MM.1S (cell line): ENCODE measurements at places on chromosomes 5 and 9.

DNA sequence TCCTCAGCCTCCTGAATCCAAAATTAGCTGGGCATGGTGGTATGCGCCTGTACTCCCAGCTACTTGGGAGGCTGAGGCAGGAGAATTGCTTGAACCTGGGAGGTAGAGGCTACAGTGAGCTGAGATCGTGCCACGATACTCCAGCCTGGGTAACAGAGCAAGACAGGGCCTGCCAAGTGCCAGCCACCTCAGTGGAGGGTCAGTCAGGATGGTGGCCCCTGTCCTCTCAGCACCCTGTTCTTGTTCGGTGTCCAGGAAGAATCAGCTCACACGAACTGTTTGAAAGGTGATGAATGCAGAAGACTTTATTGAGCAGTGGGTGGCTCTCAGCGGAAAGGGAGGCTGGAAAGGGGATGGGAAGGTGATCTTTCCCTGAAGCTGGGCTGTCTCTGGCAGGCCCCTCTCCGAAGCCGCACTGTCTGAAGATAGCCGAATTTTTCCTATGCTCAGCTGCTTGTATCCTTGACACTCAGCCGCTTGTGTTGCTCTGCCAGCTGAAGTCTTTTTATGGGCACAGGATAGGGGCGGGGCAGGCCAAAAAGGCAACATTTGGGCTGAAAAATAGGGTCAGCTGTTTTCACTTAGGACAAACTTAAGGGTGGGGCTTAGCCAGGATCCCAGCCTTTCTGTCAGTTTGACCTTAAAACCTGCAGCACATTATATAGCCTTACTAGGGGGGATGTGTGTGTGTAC lies 50.9 kb downstream of the UBE2R2 start:
- H3K4me3 ChIP-seq: no peak overlapping the region
- no peaks in the 10 kb centered on the region for H3K27me3 ChIP-seq
- no peak overlapping the region for H3K27ac ChIP-seq
- H3K36me3 ChIP-seq: no peaks in the 10 kb centered on the region
- H3K4me1 ChIP-seq: no peaks in the 10 kb centered on the region

DNA sequence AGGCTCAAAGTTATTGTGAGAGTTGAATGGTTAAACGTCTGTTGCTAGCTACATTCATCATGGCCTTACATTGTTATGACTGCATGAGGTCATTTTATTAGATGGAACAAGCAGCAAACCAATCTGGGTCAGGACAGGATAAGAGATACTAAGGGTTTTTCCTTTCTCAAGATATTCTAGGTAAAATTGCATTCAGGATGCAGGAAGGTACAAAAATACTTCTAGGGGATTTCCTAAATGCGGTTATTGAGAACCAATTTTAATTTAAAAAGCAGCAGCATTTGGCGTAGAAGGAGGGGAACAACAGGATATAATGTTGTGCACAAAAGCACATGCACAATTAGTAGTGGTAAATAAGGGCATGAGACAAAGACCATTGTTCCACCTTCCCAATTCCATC lies 39.2 kb upstream of the LURAP1L start:
- peaks cover 10% of the 10 kb centered on the region for H3K4me1 ChIP-seq
- DNase-seq: peak; percentile 53
- H3K4me3 ChIP-seq: no peak overlapping the region
- no peaks in the 10 kb centered on the region for H3K27me3 ChIP-seq
- peak overlapping the region; percentile 42; the same call in 1 of the 2 replicates for H3K27ac ChIP-seq

- no peaks in the 10 kb centered on the region for H3K36me3 ChIP-seq
- DNase-seq: no peak
- H3K27ac ChIP-seq: no peak overlapping the region
- no peaks in the 10 kb centered on the region for H3K27me3 ChIP-seq
- peaks cover 17% of the 10 kb centered on the region for H3K4me1 ChIP-seq
Measured at GRCh38 chr5:178234121-178234749, 1.6 kb upstream of the PHYKPL start.

DNA sequence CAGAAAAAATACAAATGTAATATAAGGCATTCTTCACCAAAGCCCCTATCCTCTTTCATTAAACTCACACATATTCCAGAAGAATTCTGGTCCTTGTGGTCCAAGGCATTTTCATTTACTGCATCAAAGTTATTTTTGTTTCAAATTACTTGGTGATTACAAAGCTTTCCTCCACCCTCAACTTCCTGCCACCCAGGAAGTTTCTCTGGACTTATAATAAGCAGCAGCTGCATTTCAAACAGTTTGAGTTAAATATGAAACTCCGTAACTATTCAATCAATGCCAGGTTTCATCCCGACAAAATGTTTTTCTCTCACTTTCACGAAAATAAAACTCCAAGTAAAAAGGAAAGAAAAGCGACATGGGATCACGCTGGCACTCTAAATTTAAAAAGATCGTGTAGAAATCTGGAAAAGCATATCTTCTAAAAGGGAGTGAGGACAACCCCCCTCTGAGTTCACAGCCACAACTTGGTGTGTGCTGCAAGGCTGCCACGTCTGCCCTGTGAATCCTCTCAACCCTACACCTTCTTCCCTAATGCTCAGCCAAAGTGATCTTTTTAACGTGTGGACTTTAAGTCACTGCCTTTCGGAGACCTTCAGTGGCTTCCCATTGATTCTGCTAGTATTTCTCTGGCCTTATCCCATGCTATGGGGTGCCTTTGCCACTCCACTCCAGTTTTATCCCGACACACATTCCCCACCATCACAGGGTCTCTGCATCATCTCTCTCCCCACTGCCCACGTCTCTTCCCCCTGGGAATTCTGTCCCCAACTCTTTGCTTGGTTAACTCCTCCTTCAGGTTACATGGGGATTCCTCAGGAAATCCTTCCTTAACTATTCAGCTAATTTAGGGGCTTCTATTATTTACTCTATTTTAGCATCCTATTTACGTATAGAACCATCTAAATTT lies 91.1 kb upstream of the CER1 start:
- H3K36me3 ChIP-seq: no peaks in the 10 kb centered on the region
- no peaks in the 10 kb centered on the region for H3K27me3 ChIP-seq
- H3K27ac ChIP-seq: no peak overlapping the region

DNA sequence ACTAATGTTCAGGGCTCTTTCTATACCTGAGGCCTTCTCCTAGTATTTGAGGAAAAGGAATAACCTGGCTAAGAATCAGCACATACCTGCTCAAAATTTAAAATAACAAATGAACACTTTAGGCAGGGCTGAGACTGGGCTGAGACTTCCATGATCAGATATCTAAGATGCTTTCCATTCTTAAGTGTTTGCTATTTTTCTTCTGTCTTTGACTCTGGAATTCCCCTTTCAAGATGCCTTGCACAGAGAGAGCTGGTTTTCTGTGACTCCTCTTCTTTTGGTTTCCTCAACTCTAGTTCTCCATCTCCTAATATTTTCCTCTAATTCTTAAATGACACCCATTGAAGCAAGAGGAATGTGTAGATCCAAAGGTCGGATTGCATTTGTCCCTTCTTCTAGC lies 61.1 kb downstream of the DPYSL3 start:
- no peak overlapping the region for H3K4me3 ChIP-seq
- H3K36me3 ChIP-seq: no peaks in the 10 kb centered on the region
- H3K27ac ChIP-seq: no peak overlapping the region
- no peaks in the 10 kb centered on the region for H3K27me3 ChIP-seq
- H3K4me1 ChIP-seq: no peaks in the 10 kb centered on the region

GRCh38 chr5:111095982-111096381 lies 3.8 kb downstream of the WDR36 start:
- H3K4me1 ChIP-seq: peaks cover 9% of the 10 kb centered on the region
- 0 out of 2 replicates have a peak, but pooled peaks cover 8% of the 10 kb centered on the region for H3K36me3 ChIP-seq
- no peak for DNase-seq
- H3K27ac ChIP-seq: no peak overlapping the region
- H3K27me3 ChIP-seq: no peaks in the 10 kb centered on the region

DNA sequence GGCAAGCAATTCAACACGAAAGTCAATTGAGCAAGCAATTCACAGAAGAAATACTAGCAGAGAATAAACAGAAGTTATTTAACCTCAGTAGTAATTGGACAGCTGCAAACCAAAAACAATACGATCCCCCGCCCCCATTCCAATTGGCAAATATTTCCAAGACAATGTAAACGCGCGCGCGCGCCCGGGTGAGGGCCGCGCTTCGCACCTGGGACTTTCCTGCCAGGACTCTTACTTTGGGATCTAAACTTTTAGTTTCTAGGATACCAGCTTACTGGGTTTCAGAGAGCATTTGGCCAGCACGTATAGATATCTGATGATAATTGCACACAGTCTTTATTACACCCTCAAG lies 8.6 kb downstream of the RUFY1 start:
- DNase-seq: no peak
- H3K4me3 ChIP-seq: peak overlapping the region; percentile 37
- no peaks in the 10 kb centered on the region for H3K27me3 ChIP-seq

DNA sequence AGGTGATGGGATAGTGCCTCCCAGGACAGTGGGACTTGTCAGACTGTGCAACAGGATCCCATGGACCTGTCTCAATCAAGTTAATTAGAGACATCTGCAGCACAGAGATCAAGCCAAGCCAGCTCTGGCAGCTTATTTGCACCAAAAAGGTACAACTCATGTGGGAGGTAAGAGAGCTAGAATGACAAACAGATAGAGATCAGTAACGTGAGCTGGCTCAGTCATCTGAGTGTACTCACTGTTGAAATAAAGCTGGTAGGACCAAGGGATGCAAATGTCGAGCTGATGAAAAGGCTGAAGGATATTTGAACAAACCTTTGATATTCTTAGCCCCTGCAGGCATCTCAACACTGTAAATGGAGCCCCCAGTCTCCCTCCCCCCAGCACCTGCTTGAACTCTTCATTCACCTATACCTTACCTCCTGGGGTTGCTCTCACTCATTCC lies 198.1 kb downstream of the EFNA5 start:
- H3K4me1 ChIP-seq: peaks cover 11% of the 10 kb centered on the region
- no peaks in the 10 kb centered on the region for H3K27me3 ChIP-seq
- no peak overlapping the region for H3K4me3 ChIP-seq
- DNase-seq: no peak
- H3K27ac ChIP-seq: no peak overlapping the region

GRCh38 chr9:88076286-88077070 lies 61.8 kb downstream of the SPATA31C2 start:
- no peak overlapping the region for H3K27ac ChIP-seq
- DNase-seq: peak; percentile 39
- H3K4me1 ChIP-seq: no peaks in the 10 kb centered on the region
- H3K4me3 ChIP-seq: peak overlapping the region; percentile 44; the same call in 1 of the 2 replicates
- no peaks in the 10 kb centered on the region for H3K27me3 ChIP-seq

DNA sequence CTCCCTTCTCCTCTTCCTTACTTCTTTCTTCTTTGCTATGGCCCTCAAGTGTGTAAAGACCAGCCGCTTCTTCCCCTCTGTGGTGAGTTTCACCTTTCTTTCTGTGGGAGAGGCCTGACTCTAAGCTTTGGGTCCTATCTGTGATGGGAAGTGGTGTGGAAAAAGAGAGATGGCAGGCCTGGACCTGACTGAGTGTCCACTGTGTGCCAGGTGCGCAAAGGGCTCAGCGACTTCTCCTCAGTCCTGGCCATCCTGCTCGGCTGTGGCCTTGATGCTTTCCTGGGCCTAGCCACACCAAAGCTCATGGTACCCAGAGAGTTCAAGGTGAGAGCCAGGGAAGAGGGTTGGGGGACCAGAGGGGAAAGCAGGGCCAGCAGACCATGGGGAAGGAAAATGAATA lies 5.9 kb downstream of the SLC4A9 start:
- no peak for DNase-seq
- no peak overlapping the region for H3K27ac ChIP-seq
- no peaks in the 10 kb centered on the region for H3K36me3 ChIP-seq
- H3K27me3 ChIP-seq: no peaks in the 10 kb centered on the region
- H3K4me3 ChIP-seq: no peak overlapping the region
